Stimulated activated CD8-positive, alpha-beta memory T cell treated with anti-CD3 and anti-CD28 coated beads, Interleukin-2, amount 100 ng/mL, for 48 hours (primary cell): ENCODE measurements at places on chromosomes 6 and 20.

GRCh38 chr20:46221256-46221833 is 87.0 kb downstream of the CDH22 start:
- DNase-seq, result no peak

- DNase-seq, result no peak
These were observed 149.5 kb downstream of the RNF144B start for GRCh38 chr6:18536591-18537055.

GRCh38 chr6:99821164-99821563 is 172.9 kb downstream of the MCHR2 start:
- DNase-seq, result no peak

GRCh38 chr6:124131779-124132178 is 328.1 kb downstream of the NKAIN2 start:
- no peak for DNase-seq

DNA sequence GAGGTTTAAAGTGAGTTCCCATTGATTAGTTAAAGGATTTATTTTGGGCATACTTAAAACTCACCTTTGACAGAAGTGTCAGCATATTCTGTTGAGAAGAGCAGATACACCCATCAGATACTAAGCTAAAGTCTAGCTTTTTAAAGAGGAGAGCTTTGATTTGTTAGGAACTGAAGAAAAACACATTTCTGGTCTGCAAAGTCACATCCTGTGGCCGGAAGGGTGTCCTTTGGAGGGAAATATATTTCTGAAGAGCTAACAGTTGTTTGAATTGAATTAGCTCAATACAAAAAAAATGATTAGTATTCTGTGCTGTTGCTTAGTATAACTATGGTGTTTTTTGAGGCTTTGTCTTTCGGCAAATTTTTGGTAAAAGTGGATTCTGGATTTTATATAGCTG is 302.7 kb downstream of the RFPL4B start:
- DNase-seq, result no peak

DNA sequence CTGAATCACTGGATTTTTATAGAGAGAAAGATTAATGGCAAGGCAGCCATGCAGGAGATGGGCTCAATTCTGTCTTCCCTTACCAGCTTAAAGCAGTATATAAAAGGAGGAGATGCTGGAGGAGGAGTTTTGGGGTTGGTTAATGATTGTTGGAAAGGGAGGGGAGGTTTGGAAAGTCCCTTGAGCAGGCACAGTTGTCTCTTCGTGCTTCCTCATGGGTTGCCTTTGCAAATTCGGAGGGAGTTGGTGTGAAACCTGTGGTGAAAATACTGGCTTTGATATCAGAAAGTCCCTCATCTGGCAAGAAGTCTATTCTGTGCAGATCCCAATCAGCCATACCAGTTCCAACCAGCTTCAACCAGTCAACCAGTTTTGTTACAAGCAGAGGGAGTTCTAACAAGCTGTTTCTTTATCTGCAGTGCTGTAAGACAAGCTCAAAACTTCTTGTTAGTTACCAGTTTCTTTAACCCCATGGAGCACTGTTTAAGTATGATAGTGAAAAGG is 107.0 kb downstream of the HIVEP1 start:
- no peak for DNase-seq

DNA sequence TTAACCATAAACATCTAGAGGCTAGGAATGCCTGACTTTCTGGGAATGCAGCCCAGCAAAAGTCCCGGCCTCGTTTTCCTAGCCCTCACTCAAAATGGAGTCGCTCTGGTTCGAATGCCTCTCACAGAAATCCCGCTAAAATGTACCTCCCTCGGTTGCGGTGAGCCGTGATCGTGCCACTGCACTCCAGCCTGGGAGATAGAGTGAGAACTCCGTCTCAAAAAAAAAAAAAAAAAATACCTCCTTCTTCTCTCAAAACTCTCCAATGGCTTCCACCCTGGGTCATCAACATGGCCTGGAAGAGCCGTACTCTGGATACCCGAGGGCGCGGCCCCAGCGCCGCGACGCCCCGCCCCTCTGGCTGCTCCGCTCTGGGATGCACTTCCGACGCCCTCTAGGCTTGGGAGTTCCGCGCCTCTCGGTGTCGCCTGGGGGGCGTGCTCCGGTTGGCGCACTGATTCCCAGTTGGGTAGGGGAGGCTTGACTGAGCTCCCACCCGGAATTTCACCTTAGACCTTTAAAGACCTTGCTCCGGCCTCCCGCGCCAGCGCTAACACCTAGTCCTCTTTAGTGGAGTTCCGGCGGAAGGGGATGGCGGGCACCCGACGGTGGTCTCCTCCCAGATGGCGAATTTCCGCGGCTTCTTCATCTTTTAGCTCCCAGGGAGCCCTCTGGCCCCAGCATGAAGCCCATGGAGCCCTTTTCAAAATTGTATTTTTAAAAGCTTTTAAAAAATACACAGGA is 12.3 kb downstream of the HMGN4 start:
- DNase-seq, result peak; percentile 38

- no peak for DNase-seq
These were observed 105.5 kb downstream of the TULP4 start for GRCh38 chr6:158417760-158418098.

- no peak for DNase-seq
These were observed 70.8 kb upstream of the DYNLRB1 start for GRCh38 chr20:34445177-34446065.

DNA sequence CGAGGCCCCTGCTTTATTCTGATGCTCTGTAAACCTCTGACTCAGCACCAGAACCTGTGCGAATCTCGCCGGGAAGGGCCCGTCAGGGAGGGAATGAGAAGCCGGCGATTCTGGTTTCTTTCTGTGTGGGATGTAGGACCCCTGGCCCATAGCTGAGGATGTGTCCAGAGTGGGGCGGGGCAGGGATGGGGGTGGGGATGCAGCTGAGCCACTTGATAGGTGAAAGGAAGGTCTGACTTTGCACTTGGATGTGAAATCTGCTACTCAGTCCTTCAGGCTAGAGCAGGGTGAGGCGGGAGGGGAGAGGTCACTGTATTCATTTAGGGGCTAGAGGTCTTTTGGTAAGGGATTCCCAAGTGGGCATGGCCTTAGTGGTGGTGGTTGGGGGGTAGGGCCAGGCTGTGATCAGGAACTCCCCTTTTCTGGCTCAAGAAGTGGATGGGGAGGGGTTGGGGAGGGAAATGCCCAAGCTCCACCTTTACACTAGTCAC is 2.3 kb downstream of the TOX2 start:
- DNase-seq, result no peak

- DNase-seq, result no peak
These were observed 16.3 kb downstream of the FAM50B start for GRCh38 chr6:3865463-3865862.

- no peak for DNase-seq
These were observed 58.2 kb downstream of the SMOC2 start for GRCh38 chr6:168499045-168499650.

DNA sequence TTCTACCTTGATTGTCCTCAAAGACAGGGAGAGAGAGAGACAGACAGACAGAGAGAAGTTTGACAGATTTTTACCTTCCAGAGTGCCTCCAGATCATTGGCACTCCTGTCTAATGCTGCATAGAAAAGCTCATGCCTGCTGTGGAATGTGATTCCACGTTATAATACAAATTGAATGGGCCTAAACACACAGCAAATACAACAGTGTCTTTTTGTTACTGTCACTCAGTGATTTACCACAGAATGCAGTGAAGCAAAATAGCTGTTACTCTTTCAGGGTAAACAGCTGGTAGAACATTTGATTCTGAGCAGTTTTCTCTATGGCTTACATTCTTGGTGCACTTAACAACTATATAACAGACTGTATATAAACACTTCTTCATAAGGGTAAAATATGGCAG is 558.7 kb downstream of the LMBRD1 start:
- no peak for DNase-seq

DNA sequence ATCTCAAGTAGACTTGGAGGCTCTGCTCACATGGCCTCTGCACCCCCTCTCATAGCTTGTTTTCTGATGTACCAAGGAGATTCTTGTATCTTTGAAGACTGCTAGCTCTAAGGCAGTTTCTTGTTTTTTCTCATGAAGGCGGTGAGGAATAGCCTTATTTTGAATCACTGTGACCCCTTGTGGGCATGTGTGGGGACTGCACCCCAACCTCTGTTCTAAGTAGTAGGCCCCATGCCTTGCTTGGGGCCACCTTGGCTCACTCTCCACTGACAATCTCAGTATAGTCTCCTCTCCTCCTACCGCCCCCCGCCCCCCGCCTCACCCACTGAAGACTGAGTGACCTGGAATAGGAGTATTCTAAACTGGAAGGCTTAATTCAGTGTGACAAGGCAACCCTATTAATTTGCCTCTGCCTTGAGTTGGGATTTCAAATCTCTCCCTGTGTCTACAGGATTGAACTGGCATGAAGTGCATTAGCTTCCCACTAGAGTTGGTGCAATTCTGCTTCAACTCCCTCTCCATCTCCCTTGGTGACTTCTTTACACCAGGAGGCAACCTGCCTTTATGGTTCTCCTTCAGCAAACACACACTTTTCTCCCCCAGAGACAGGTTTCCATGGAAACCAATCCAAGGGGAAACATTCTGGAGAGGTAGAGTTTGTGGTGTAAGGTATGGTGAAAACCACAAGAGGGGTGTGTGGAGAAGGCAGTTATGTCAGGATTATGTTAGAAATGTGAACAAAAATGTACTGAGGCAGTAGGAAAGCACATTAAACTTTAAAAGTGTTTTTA is 75.4 kb upstream of the ECI2 start:
- peak; percentile 27 for DNase-seq

GRCh38 chr6:48839206-48839605 is 623.8 kb downstream of the MMUT start:
- DNase-seq, result no peak

DNA sequence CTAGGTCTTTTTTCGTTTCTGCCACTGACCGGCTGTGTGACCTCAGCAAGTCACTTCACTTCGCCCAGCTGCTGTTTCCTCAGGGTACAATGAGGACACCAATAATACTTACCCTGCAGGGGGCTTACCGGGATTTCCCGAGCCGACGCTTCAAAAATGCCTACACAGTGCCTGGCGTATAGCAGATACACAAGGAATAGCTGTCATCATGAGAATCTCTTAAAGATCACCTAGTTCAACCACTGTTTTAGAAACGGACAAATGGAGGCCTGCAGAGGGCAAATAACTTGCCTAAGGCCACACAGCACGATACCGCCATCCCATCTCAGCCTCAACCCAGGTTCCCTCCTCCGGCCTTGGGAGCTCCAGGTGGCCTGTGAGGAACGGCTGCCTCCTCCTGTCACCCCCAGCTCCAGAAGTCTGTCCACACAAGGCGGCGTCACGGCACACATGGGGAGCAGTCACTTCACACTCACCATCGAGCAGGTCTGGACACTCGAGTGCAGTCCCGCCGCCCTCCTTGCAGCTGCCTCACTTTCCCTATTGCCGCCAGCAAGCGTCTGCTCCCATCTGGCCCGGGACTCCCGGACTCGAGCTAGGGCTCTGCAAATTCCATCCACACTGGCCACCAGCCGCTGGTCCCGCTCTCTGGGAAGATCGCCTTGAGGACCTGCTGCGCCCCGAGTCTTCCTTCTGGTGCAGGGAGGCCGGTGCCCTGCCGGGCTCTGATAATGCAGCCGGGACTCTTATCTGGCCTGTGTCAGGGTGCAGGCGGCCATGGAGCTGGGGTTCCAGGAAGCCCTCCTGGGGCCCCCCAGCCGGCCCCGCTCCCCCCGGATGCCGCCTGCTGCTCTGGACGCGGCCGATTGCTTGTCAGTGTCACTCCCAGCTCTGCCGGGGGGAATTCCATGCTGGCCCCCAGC is at the start of gene RIPOR3:
RIPOR3 (minus strand) TSS at position 893 of the 923 bp plus-strand sequence; CDS start at position 479, 414 bp downstream.
- no peak for DNase-seq

GRCh38 chr6:159899994-159900745 is 9.4 kb downstream of the MAS1 start:
- no peak for DNase-seq

GRCh38 chr6:154297721-154298120 is 58.9 kb downstream of the IPCEF1 start:
- no peak for DNase-seq

- no peak for DNase-seq
These were observed 39.7 kb downstream of the AGPAT4 start for GRCh38 chr6:161233986-161234661.

- no peak for DNase-seq
These were observed 38.9 kb downstream of the ARHGAP40 start for GRCh38 chr20:38640521-38640920.

- no peak for DNase-seq
These were observed 232.6 kb upstream of the MAP3K7 start for GRCh38 chr6:90819483-90819882.

- no peak for DNase-seq
These were observed 427.2 kb upstream of the AGPAT4 start for GRCh38 chr6:161701056-161701455.

DNA sequence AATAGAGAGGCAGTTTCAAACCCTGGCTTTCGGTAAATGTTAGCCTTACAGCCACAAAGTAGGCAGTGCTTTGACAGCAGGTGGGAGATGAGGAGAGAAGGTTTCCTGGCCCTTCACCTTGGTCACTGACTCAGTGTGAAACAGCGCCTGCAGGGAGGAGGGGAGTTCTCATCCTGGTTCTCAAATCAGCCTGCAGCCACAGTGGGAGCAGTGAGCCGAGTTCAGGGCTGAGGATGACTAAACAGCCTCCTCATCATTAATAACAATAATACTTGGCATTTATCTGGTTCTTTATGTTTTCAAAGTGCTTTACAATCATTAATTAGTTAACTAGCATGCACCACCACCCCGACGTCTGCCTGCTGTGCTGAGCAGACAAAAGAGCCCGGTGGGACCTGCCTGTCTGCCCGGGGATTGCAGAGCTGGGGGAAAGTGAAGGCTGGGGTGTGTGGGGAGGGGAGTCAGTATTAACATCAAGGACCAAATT is 59.6 kb downstream of the PRDM1 start:
- DNase-seq, result no peak

- DNase-seq, result no peak
These were observed 131.9 kb downstream of the FYN start for GRCh38 chr6:111741177-111741952.

DNA sequence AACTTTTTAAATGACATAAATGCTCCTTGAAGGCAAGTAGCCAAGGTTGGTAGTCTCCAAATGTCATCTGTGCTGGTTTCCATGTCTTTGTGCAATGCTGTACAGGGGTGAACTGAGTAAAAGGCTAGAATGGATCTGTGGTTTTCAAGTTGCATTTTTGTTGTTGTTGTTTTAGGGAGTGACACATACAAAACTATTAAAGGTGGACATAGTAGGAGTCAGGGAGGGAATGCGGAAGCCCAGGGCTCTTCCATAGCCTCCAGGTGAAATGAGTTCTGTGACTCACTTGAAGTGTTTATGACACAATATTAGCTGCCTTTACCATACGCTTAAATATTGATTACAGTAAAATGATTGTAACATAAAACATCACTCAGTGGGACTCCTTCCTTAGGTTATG is 22.5 kb upstream of the QKI start:
- DNase-seq, result no peak

GRCh38 chr6:168318579-168319278 is 848 bp downstream of the DACT2 start:
- no peak for DNase-seq
